ENCODE measurements at places on chromosomes 6 and 20. TPM values are rescaled to one million over a fixed set of nuclear protein-coding genes. Genes with fewer than 3 reads are reported as not detected.

Gene TCF21
- 3.0 TPM for total RNA-seq

Gene SPEF1
- total RNA-seq: not detected

Gene TTK
- total RNA-seq: 2.5 TPM

Gene GSTA2
- 15.7 TPM for total RNA-seq

Gene IPCEF1
- total RNA-seq: 19.8 TPM

Gene CPNE5
- 0.35 TPM for total RNA-seq

Gene OOEP
- total RNA-seq: not detected

DNA sequence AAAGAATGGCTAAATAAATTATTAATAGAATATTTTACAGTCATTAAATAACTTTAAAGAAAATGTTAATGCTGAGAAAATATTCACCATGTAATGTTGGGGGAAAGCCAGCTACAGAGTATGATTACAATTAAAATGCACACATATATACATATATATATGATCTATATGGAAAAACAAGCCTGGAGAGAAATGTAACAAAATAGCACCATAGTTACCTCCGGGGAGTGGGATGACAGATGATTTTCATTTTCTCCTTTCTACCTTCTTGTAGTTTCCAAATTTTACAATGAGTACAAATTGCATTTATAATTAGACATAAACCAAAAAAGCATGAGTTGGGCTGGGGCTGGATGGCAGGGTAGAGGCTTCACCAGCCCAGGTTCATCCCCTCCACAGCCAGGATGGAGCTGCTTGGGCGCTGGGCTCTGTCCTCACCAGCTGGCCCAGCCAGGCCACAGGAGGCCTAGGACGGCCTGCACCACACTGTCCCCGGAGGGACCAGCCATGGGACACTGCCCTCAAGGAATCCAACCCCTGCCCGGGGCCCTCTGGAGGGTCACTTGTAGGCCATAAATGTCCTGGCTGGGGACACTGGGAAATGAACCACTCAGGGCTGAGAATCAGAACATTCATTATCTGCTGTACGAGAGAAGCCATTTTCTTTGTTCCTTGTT lies 10.3 kb downstream of the C20orf203 start:
- H3K36me3 ChIP-seq: no peaks in the 10 kb centered on the region
- no peak for DNase-seq
- H3K27ac ChIP-seq: no peak overlapping the region
- no peak overlapping the region for H3K4me3 ChIP-seq
- peaks cover 8% of the 10 kb centered on the region for H3K4me1 ChIP-seq

DNA sequence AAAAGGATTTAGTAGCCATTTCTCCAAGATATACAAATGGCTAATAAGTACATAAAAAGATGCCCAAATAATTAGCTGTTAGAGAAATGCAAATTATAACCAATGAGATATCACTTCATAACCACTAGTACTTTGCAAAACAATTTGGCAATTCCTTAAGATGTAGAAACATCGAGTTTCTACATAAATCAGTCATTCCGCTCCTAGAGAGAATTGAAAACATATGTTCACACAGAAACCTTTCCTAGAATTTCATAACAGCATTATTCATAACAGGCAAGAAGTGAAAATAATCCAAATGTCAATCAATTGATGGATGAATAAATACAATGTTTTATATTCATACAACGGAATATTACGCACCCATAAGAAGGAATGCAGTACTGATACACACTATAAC lies 20.5 kb upstream of the NT5E start:
- DNase-seq: no peak
- no peak overlapping the region for H3K4me3 ChIP-seq
- no peak overlapping the region for H3K27ac ChIP-seq
- H3K27me3 ChIP-seq: no peaks in the 10 kb centered on the region

DNA sequence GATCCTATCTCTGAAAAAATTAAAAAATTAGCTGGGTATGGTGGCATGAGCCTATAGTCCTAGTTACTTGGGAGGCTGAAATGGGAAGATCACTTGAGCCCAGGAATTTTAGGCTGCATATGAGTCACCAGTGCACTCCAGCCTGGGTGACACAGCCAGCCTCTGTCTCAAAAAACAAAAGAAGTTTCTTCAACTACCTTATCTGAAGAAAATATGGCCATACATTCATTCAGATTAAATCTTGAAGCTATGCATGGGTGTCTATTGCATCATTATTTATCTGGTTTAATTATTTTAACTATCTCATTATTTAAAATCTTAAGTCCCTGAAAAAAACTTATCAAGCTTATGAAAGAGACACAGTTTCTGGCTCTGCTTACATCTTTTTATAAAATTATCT lies 204.1 kb downstream of the SIM1 start:
- no peaks in the 10 kb centered on the region for H3K27me3 ChIP-seq
- no peak overlapping the region for H3K4me3 ChIP-seq
- no peak overlapping the region for H3K27ac ChIP-seq
- no peaks in the 10 kb centered on the region for H3K36me3 ChIP-seq
- H3K4me1 ChIP-seq: no peaks in the 10 kb centered on the region

GRCh38 chr6:41813469-41813868 lies 26.0 kb downstream of the TOMM6 start:
- no peak overlapping the region for H3K4me3 ChIP-seq
- no peak overlapping the region for H3K27ac ChIP-seq
- H3K27me3 ChIP-seq: no peaks in the 10 kb centered on the region
- no peak for DNase-seq
- no peaks in the 10 kb centered on the region for H3K4me1 ChIP-seq
- no peaks in the 10 kb centered on the region for H3K36me3 ChIP-seq

DNA sequence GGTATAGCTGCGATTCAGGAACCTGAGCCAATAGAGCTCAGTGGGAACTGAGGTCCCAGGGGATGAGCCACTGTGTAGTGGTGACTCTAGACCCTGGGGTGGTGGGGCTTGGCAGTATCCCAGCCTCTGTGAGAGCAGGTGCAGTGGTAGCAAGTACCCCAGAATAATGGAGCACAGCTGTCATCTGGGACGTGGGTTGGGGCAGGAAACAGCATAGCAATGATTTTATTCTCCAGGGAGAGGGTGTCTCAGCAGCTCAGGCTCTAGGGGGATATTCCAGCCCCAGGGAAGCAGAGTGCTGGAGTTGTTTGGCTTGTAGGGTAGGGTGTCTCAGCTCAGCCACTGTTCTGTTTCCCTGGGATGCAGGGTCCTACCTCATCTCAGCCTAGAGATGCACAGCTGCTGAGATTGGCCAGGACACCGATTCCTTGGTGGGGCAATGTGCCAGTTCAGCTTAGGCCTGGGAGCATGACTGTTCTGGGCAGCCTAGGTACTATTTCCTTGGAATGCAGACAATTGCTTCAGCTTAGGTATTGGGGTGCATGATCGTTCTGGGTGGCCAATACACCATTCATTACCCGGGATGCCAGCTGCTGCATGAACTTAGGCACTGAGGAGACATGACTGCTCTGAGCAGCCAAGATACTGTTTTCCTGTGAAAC lies 34.0 kb upstream of the NUP153 start:
- H3K27me3 ChIP-seq: no peaks in the 10 kb centered on the region
- DNase-seq: no peak
- no peaks in the 10 kb centered on the region for H3K36me3 ChIP-seq
- no peak overlapping the region for H3K4me3 ChIP-seq
- no peak overlapping the region for H3K27ac ChIP-seq

DNA sequence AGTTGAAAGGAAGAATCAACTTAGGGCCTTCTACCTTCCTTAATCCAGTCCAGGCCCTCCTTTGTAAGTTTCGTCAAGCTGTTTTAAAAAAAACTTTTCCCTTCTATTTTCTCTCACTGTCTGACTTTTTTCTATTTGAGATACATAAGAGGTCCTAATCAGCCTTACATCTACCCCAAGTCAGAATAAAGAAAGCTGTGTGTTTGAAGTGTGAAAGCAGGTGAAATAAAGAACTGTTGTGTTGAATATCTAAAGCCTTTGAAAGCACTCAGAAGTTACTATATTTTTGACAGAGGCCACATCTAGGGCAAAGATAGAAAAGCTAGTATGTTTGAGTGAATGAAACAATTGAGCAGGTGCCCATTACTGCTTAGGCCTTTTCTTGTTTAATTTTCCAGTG lies 35.5 kb downstream of the SH3BGRL2 start:
- no peaks in the 10 kb centered on the region for H3K36me3 ChIP-seq
- no peak overlapping the region for H3K4me3 ChIP-seq
- no peaks in the 10 kb centered on the region for H3K4me1 ChIP-seq

DNA sequence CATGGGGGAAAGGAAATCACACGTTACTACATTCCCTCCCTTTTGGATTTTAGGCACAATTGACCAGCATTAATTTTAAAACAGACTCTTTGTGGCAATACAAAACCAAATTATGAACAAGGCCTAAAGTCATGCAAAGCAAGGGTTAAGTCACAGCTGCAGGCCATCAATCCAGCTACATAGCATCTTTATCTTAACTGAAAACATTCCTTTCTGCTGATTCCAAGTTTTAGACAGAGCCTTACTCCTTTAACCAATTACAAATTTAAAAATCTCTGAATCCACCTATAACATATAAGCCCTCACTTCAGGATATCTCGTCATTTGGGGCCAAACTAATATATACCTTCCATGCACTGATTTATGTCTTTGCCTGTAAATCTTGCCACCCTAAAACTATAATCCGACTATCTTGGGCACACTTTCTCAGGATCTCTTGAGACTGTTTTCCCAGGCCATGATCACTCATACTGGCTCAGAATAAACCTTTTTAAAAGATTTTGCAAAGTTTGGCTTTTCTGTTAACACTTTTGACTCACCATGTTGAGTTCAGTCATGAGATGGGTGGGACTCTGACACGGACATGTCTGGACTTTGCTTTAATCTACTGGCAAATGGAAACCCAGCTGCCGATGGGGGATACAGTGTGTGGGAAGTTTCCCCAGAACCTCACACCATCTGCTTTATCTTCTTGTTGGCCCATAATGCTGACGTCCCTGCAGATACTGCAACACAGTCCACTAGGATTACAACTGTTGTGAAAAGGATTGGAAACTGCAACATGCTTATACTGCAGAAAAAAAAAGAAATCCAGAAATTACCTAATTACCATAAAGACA lies 757.0 kb downstream of the PTPRT start:
- no peaks in the 10 kb centered on the region for H3K4me1 ChIP-seq
- no peak for DNase-seq
- no peaks in the 10 kb centered on the region for H3K27me3 ChIP-seq
- no peaks in the 10 kb centered on the region for H3K36me3 ChIP-seq
- no peak overlapping the region for H3K27ac ChIP-seq

DNA sequence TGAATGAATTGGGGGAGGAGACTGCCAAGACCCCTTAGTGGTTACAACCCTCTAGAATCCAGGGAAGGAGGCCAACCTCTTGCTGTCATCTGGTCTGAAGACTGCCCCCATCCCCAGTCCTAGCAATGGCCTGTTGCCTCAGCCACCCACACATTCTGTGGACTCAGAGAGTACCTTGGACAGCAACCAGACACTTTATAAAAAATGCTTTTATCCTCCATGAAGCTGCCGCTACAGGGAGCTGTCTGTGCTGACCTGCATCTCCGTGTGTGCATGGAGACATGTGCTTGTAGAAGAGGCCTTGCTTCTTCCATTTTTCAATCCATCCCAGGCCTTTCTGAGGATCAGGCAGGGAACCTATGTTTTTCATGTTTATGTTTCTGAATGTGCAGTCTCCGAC lies 15.2 kb downstream of the CDH22 start:
- H3K4me3 ChIP-seq: no peak overlapping the region
- H3K27me3 ChIP-seq: no peaks in the 10 kb centered on the region
- DNase-seq: no peak
- H3K36me3 ChIP-seq: no peaks in the 10 kb centered on the region
- H3K4me1 ChIP-seq: no peaks in the 10 kb centered on the region
- H3K27ac ChIP-seq: no peak overlapping the region

- DNase-seq: peak; percentile 20
- H3K27ac ChIP-seq: no peak overlapping the region
- no peaks in the 10 kb centered on the region for H3K4me1 ChIP-seq
These were observed 851.0 kb upstream of the EPHA7 start for GRCh38 chr6:94270091-94270948.

GRCh38 chr6:90976341-90976740 lies 389.5 kb upstream of the MAP3K7 start:
- no peak overlapping the region for H3K4me3 ChIP-seq
- H3K4me1 ChIP-seq: no peaks in the 10 kb centered on the region
- no peak overlapping the region for H3K27ac ChIP-seq
- no peaks in the 10 kb centered on the region for H3K36me3 ChIP-seq
- DNase-seq: no peak

GRCh38 chr6:25623065-25623464 lies 28.9 kb upstream of the SCGN start:
- no peak overlapping the region for H3K27ac ChIP-seq
- no peak overlapping the region for H3K4me3 ChIP-seq
- no peaks in the 10 kb centered on the region for H3K4me1 ChIP-seq
- H3K36me3 ChIP-seq: no peaks in the 10 kb centered on the region

GRCh38 chr6:105593056-105593690 lies 190.3 kb upstream of the PREP start:
- H3K27me3 ChIP-seq: no peaks in the 10 kb centered on the region
- DNase-seq: no peak
- H3K36me3 ChIP-seq: no peaks in the 10 kb centered on the region
- H3K4me3 ChIP-seq: no peak overlapping the region
- no peak overlapping the region for H3K27ac ChIP-seq

DNA sequence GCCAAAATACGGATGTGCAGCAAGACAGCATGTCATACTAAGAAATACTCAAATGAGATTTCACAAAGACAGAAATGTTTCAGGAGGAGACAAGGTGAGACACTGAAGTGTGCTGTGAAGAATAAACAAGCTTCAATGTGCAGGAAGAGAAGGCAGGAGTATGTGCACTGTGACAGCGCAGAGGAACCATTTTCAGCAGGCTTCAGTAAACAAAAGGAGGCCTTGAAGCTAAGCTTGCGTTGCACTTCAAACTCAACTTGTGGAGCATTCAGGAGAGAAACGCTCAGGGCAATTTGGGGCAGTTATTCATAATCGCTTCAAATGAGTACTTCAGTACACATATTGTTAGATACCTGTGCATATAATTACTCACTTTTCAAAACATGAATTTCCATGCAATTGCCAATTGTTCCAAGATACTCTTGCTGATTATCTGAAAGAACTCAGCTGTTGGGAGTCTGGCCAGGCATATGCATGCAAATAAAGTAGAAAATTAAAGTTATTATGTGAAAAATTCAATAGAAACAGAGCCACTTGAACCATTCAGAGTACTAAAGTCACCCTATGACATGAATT lies 234.2 kb upstream of the OPRM1 start:
- DNase-seq: no peak
- no peak overlapping the region for H3K27ac ChIP-seq
- no peak overlapping the region for H3K4me3 ChIP-seq
- no peaks in the 10 kb centered on the region for H3K36me3 ChIP-seq
- no peaks in the 10 kb centered on the region for H3K4me1 ChIP-seq

DNA sequence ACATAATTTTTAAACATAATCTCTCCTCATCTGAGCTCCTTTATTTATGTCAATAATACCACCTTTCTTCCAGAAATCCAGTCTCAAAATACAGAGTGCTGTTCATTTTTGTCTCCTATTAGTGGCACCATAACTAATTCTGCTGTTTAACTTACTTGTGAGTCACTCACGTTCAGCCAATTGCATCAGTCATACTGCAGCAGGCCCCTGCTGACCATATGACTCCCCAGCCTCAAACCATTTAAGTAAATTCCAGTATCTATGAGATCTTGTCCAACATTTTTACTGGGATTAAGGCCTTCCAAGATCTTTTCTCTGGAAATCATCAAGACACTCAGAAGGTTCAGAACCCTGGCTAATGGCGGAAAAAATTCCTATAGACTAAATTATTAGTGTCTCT lies 982.2 kb upstream of the MAP3K7 start:
- no peaks in the 10 kb centered on the region for H3K36me3 ChIP-seq
- no peaks in the 10 kb centered on the region for H3K27me3 ChIP-seq
- DNase-seq: no peak
- no peak overlapping the region for H3K4me3 ChIP-seq
- no peak overlapping the region for H3K27ac ChIP-seq
- H3K4me1 ChIP-seq: no peaks in the 10 kb centered on the region

All from Peyer's patch (tissue), 4 donors.